ENCODE measurements at places on chromosomes 2 and 18. TPM values are rescaled to one million over a fixed set of nuclear protein-coding genes. Genes with fewer than 3 reads are reported as not detected.

DNA sequence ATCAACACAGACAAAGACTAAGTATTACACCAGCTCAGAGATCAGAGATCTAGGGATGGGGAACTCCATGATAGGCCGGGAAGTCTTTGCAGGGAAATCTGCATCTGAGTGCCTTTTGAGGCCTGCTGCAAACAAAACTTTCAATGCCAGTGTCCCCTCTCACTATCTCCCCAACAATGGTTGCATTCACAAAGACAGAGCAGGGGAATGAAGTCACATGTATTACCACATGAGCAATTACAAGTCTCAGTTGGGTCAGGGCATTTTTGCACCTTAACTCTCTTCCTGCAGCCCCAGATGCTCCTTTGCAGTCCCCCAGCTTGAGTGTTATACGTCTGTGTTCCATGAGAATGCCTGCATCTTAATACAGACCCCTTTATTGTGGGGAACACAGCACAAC lies 1.8 kb upstream of the RNF144A start:
- DNase-seq: no peak

- DNase-seq: no peak
Observed at GRCh38 chr18:76791106-76791505, 31.3 kb upstream of the ZNF236 start.

- DNase-seq: peak; percentile 84
Observed at GRCh38 chr2:240917684-240918257, 11.6 kb downstream of the CROCC2 start.

GRCh38 chr2:82000606-82001005 lies 1696.1 kb upstream of the LRRTM1 start:
- no peak for DNase-seq

GRCh38 chr2:240277073-240277806 lies 136.8 kb upstream of the OTOS start:
- DNase-seq: peak; percentile 12

DRC1 gene
- 0.24 TPM for total RNA-seq

RUFY4 gene
- not detected for total RNA-seq

EFR3B gene
- total RNA-seq: 1.1 TPM

DNA sequence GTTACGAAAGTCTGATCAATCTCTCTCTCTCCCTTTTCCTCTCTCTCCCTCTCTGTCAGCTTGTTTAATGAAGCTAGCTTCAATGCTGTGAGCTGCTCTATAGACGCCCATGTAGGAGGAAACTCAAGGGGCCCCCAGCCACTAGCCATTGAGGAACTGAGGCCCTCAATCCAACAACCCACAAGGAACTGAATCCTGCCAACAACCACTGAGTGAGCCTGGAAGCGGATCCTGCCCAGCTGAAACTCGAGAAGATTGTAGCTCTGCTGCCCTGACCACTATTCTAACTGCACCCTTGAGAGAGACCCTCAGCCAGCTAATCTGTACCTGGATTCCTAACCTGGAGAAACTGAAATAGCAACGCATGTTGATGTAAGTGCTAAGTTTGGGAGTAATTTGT lies 129.2 kb downstream of the BCL11A start:
- no peak for DNase-seq

ST8SIA3 gene
- total RNA-seq: not detected

ACVR1C gene
- total RNA-seq: 0.12 TPM

- peak; percentile 27 for DNase-seq
Observed at GRCh38 chr2:133378928-133379549, 189.2 kb downstream of the NCKAP5 start.

DNA sequence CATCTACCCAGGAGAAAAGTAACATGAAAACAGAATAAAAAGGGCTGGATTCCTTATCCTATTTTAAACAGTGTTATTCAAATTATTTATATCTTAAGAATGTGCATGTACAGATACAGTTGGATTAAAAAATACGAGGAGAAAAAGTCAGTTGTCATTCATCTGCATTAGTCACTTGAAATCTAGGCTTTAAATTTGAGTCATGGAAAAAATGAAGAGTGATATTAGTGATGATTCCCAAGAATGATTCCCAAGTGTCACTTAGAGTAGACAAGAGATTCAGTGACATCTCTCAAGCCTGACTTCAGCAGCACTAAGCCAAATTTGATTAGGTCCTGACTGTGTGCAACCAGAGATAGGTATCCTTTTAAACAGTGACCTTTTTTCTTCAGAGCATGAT lies 394.2 kb downstream of the IRS1 start:
- no peak for DNase-seq

DNA sequence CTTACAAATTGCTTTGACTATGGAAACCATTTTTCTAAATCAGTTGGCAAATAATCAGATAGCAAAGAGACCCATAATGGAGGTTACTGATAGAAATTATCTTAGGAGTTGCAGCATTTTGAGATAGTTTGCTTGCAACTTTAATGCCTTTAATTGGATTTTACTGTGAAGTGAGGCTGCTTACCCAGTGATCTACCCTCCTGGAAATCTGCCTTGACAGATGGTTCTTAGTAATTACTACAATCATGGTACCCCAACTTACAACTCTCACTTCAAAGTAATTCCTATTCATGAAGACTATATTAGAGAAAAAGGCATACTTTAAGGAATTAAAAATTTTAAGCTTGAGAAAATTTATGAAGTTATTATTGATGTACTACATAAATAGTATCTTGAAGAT lies 1288.6 kb upstream of the CDH2 start:
- no peak for DNase-seq

GRCh38 chr18:32909798-32910561 lies 137.2 kb upstream of the KLHL14 start:
- no peak for DNase-seq

SCYGR4 gene
- total RNA-seq: not detected

DNA sequence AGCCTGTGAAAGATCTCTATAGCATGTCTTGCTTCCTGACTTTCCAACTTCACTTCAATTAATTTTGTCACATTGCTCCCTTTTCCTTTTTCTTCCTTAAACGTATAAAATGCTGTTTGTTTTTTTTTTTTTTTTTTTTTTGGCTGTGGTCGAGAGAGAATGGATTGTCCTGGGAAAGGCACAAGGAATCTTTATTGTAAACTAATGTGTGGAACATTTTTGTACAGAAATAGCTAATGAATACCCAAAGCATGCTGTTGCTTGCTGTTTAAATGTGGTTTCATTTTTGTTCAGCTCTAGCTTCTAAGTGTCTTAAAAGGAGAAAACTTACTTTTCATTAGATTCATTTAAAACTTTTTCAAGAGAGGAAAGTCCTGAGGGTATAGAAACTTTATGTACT lies 105.5 kb downstream of the GPD2 start:
- no peak for DNase-seq

- DNase-seq: no peak
Observed at GRCh38 chr2:118473241-118473640, 374.2 kb downstream of the EN1 start.

NAT8 gene
- total RNA-seq: not detected

DNA sequence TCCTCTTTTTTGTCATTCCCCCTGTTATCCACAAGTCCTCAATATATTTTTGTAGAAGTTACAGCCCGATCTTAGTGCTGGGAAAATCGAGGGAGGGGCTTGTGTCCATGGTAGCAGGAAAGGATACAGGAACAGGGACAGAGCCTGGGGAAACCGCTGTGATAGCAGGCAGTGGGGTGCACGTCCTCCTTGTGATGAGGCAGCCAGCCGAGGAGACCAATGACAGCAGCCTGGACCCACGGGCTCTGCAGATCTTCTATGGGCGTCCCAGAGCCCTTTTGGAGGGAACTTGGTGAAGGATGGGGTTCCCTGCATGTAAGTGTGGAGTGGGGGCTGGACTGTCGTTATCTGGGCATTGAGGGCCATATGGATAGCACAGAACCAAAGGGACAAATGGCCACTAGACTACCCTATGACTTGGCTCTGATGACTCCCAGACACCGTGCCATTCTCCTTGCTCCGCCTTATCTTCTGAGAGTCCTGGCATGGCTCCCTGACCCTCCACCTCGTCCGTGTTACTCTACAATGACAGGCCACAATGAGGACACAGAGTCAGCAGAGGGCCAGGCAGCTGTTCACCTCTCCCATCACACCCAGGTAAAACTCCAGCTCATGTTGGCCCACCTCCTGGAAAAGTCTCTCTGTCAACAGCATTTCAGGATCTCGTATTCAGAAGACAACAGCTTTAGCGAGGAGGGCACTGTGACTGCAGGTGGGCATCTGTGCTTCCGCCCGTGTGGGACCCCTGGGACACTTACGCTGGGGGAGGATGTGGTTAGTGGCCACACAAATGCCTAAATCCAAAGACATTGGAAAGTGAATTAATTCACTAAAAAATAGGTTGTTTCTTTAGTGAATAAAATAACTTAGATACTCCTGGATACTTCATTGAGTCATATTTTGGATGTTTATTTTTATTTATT lies 100.1 kb downstream of the VAPA start:
- DNase-seq: no peak

GRCh38 chr2:219446101-219446504 lies 11.5 kb downstream of the SPEG start:
- DNase-seq: peak; percentile 79

DNA sequence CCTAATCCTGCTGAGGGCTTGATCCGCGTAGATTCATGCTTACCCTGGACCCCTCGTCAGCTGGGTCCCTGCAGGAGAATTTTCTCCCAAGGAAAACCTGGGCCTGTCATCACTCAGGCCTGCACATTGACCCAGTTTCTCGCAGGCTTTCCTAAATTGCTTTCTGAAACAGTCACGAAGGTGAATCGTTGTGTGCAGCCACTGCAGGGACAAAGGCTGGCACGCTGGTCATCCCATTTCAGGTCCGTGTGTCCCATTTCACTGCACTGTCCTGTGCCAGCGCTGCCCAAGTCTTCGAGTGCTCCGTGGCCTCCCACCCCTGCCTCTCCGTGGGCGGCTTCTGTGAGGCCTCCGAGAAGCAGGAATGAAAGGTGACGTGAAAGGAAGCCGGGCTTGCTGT lies 62.8 kb upstream of the YWHAQ start:
- DNase-seq: no peak

DNA sequence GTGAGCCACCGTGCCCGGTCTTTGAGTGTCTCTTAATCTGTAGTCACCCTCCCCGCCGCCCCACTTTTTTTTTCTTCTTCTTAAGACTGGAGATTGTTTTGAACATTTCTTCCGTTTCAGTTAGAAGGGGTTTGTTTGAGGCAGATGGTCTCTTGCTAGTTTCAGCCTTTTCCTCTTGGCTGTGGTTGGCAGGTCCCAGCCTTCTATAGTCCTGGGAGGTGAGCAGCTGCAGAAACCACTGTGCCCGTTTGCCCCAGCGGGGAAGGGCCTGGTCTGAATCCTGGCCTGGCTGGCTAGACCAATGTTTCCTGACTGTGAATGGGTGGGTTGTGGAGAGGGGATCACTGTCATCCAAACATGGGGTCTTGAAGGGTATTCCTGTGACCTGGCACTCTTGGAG lies 30.1 kb upstream of the MCFD2 start:
- DNase-seq: no peak

KATNAL2 gene
- total RNA-seq: 4.3 TPM

SERPINB3 gene
- total RNA-seq: not detected

DNA sequence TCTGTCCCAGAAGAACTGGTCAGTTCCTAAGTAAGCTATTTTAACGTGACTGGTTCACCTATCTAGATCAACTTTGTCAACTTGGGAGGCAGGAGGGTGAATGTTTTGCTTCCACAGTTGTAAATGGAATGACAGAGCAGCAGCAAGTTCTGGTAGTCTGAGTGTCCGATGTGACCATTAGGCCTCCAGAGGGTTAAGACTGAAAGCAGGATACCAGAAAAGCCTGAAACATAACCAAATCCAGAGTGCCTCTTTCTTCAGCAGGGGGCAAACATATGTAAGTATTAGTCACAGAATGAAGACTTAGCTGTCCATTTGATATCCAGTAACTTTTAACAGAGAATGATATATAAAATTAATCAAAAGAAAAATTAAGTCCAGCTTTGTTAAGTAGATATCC lies 9.2 kb downstream of the HOXD3 start:
- no peak for DNase-seq

DNA sequence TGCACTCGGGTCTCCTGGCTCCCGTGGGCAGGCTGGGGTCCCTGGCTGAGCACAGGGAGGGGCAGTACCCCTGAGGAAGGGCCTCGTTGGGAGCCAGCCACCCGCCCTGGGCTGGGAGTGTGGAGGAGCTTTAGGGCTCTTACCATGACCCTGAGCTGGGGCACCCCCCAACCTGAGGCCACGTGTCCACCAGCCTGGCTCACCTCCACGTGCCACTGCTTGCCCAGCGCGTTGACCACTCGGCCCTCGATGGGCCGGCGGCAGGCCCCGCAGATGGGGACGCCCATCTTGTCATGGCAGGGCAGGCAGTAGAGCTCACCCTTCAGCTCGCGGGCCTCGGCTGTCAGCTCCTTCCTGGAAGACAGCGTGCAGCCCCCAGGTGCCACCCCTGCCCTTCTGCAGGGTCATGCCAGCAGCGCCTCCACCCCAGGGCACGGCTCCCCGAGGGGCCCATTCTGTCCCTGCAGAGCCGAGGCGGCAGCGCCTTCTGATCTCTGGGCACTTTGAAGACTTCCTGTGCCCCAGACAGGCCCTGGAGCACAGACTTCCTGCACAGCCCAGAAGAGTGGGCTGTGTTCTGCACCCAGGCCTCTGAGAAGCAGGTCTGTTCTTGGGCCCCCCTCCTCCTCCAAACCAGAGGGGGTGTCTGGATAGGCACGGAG lies 4.0 kb upstream of the GPR17 start:
- DNase-seq: no peak
